Common myeloid progenitor, CD34-positive (primary cell): ENCODE measurements at places on chromosomes 12 and 14.
A peak's percentile ranks its signal among the peaks of the same experiment; 100 is the strongest.

DNA sequence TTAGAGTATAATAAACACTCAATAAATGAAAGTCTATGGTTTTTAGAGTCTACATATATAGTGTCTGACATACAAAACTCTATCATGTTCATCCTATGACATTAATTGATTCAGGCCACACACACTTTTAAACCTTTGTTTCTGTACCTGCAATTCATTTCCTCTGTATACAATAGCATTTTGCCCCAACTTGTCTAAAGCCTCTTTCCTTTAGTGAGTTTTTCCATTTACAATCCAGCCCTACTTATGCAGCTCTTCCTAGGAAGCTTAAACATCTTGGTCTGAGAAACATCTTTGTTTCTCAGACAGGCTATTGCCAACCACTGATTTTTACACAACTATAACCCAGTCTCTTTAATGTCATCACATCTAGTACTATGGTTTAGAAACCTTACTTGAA, 214.7 kb upstream of the SLC16A7 start:
- no peak for DNase-seq

GRCh38 chr12:28629691-28630090, 439.4 kb downstream of the CCDC91 start:
- DNase-seq = no peak

GRCh38 chr12:332581-333205, 56.4 kb downstream of the KDM5A start:
- no peak for DNase-seq

GRCh38 chr12:114998118-114998749, 314.3 kb upstream of the TBX3 start:
- DNase-seq = no peak

DNA sequence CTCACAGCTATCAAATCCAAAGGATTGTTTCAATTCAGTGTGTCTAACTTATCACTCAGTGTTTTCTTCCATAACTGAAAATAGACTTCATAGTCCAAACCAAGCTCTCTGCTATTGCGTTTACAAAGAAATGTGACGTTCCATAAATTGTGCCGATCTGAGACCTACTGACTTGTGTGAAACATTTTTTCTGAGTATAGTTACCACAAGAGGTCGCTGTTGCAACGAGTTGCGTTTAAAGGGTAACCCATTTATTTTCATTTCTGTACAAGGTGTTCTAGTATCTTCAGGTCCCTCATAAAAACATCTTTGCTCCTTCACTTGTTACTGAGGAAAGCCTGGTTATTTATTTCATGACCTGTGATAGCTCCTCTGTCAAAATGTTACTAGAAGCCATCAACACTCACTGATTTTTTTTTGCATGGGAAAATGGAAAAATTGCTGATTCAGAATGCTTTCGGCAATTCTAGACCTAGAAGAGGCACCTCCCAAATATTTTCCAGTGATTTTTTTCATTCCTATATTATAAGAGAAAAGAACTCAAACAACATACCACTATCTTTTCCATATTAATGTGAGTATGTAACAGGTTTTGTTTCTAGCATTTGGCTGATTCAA, 60.9 kb upstream of the OR4E1 start:
- DNase-seq = peak; percentile 86

DNA sequence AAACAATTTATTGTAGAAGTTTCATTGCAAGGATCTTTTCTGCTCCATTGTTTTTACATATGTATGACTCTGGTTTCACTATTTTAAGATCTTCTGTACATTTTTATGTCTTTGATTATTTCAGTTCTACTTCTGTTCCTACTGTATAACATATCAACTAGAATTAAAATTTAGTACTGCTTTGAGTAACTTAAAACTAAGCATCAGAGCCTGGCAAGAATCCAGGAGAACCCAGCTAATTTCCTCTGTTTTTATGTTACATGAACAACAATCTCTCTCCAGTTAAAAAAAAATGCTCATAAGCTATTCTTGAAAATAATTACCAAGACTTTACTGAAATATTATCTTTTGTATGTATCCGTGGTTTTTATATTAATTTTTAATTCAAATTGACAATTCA, 370.7 kb downstream of the TMTC2 start:
- DNase-seq = peak; percentile 11

DNA sequence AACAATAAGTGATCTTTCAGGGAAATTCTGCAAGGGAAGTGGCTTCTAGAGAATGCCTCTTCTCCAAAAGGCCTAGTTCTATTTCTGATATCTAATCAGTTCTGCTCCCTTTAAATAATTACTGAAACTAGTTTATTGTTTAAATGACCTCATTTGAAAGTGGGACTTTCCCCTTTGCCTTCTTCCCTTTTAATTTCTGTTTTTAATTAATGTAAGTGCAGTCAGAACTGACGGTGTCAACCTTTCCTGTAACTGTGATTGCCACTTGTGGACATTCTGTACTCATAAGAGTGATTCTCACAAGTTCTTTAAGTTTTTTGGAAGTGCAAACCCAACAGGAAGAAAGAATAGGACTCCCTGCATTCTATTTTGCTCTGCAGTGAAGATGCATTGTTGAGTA, 265.3 kb upstream of the PLEKHG7 start:
- DNase-seq = no peak

GRCh38 chr12:110688446-110689280, at the start of gene HVCN1:
TSS of gene HVCN1 (minus strand) at chr12:110689115. CDS start at chr12:110683245, 5,870 bp downstream.
- DNase-seq = peak; percentile 46
